Aorta (tissue), 5 donors: ENCODE measurements at places on chromosomes 13 and 19. TPM values are rescaled to one million over a fixed set of nuclear protein-coding genes. Genes with fewer than 3 reads are reported as not detected.

Gene LGALS7
- total RNA-seq = not detected

Gene IGFLR1
- 8.1 TPM for total RNA-seq

DNA sequence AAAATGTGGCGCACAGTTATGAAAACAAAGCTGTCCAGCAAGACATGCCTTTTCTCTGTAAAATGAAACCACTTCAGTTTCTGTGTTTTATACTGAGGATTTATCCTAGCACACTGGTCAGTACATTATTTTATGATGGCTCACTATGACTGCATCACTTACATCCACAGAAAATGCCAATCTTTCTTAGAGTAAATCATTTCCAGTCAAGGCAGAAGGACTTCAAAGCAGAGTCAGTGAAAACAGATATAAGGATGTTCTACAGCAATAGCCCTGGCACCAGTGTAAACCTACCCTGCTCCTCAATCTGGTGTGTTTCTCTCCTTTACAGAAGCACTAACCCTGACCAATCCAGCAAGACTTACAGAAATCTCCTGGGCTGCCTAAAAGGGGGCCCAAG is 473.5 kb downstream of the GPC6 start:
- H3K4me3 ChIP-seq = no peak overlapping the region
- no peaks in the 10 kb centered on the region for H3K36me3 ChIP-seq
- H3K4me1 ChIP-seq = no peaks in the 10 kb centered on the region
- H3K27ac ChIP-seq = no peak overlapping the region

DNA sequence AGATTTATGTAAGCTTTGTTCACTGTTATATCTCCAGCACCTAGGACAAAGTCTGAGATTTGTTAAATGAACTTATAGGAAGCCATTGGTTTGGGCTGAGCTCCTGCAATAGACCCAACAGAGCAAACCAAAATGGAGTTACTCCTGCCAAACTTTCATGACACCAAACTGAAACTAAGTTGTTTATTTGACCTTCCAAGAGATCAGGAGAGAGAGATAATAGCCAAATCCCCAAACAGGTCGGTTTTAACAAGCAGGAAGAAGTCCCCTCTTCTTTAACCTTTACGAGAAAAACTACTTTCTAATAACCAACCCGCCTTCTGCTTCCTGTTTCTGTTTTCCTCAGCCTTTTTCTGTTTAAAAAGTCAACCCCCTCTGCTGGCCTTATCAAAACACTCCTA is 54.9 kb upstream of the ATP12A start:
- H3K4me3 ChIP-seq = no peak overlapping the region
- no peak for DNase-seq
- H3K27ac ChIP-seq = no peak overlapping the region
- H3K4me1 ChIP-seq = no peaks in the 10 kb centered on the region

- H3K36me3 ChIP-seq = no peaks in the 10 kb centered on the region
- H3K27me3 ChIP-seq = no peaks in the 10 kb centered on the region
- H3K4me1 ChIP-seq = no peaks in the 10 kb centered on the region
- DNase-seq = no peak
- H3K27ac ChIP-seq = no peak overlapping the region
- H3K4me3 ChIP-seq = no peak overlapping the region
Measured at GRCh38 chr19:6298413-6298812, 18.6 kb upstream of the MLLT1 start.

DNA sequence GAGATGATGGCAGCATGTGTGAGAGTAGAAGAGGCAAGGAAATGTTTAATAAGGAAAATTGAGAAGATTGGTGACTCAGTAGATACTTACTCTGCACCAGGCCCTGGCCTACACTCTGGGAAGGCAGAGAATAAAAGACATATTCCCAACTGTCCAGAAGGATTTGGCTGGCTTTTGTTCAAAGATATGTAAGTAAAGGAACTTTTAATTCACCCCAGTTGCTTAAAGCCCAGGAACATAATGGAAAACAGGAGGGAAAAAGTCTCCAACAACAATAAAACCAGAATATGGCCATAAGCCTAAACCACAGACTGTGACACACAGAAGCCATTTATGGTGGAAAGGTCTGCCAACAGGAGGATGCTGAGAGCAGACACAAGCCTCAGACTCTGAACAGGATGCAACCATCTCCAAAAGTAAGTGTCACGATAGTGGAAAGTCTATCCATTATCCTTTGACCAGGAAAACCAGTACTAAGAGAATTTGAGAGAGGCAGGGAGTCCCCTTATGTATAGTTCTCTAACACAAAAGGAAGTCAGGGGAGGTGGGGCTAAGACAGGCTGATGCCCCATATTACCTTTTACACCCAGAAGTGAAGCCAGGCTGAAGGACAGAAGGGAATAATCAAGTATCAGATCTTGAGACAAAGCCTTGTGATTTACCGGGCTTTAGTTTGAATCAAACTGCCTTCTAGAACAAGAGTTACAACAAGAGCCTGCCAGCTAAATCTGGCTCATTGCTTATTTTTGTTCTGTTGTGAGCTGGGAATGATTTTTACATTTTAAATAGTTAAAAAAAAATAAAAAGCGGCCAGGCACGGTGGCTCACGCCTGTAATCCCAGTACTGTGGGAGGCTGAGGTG is 169.5 kb upstream of the STARD13 start:
- DNase-seq = no peak
- H3K27ac ChIP-seq = peak overlapping the region; percentile 87
- peaks cover 12% of the 10 kb centered on the region for H3K4me1 ChIP-seq
- H3K4me3 ChIP-seq = no peak overlapping the region
- H3K36me3 ChIP-seq = no peaks in the 10 kb centered on the region
- H3K27me3 ChIP-seq = no peaks in the 10 kb centered on the region
